ENCODE measurements at places on chromosomes 2 and 18.
A peak's percentile ranks its signal among the peaks of the same experiment; 100 is the strongest.

- no peak for DNase-seq
These were observed 203.3 kb upstream of the SMAD2 start for GRCh38 chr18:48133671-48134251.

DNA sequence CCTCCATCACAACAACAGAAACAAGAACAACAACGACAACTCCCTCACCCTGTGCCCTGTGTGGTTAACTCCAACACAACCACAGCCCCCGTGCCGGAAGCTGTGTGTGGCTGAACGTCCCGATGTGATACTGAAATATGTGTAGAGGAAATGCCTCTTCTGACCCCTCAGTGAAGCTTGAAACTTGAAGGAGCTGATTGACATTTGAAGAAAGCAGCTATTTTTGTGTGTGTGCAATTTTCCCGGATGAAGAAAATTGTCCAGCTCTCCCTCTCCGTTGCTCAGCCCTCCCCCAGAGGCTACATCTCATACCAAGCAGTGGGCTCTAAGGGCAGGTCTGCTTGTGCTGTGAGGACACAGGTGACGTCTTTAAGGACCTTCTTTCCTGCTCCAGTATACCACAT is 173.8 kb downstream of the ICOS start:
- no peak for DNase-seq

DNA sequence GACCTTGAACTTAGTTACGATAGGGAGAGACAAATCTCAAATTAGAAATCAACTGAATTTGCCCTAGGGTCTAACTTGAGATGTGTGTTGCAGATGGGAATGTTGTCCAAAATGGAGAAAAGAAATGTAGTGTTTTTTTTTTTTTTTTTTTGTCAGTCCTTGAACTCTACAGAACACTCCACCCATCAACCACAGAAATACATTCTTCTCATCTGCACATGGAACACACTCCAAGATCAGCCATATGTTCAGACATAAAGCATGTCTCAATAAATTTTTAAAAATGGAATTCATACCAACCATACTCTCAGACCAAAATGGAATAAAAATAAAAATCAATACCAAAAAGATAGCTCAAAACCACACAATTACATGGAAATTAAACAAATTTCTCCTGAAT is 526.5 kb downstream of the FBXO15 start:
- DNase-seq, result no peak

- DNase-seq, result no peak
These were observed 188.0 kb downstream of the CDH7 start for GRCh38 chr18:65938592-65939372.

DNA sequence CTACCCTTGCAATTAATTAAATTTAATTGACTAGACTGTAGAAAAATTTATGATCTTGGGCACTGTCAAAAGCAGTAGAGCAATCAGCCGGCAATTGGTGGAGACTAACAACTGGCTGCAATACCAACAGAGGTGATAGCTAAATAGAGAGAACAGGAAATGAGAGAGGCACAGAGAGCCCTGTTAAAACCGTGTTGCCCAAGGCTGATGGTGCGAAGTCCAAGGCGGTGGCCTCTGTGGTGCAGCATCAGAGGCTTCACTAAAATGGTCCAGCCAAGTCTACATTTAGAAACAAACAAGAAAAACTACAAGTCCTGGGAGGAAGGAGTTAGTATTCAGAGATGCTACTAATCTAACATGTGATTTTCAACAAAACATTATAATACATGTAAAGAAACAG is 115.6 kb downstream of the NETO1 start:
- DNase-seq, result no peak

DNA sequence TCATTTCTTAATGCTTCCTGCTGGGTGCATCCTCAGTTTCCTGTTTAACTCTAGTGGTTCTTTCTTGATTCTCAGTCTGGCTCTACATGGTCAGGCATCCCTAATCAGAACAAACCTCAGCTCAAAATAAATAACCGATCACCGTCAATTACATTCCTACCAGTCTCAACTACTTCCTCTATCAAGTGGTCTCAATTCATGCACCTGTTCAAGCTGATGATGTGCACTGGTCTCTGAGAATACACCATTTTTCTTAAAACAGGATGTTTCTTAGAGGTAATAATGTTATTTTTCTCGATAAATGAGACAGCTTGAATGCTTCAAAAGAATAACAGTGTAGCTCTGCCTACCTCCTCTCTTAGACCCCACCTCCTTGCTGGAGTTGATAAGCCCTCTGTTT is 420.9 kb downstream of the SOCS6 start:
- DNase-seq, result no peak

DNA sequence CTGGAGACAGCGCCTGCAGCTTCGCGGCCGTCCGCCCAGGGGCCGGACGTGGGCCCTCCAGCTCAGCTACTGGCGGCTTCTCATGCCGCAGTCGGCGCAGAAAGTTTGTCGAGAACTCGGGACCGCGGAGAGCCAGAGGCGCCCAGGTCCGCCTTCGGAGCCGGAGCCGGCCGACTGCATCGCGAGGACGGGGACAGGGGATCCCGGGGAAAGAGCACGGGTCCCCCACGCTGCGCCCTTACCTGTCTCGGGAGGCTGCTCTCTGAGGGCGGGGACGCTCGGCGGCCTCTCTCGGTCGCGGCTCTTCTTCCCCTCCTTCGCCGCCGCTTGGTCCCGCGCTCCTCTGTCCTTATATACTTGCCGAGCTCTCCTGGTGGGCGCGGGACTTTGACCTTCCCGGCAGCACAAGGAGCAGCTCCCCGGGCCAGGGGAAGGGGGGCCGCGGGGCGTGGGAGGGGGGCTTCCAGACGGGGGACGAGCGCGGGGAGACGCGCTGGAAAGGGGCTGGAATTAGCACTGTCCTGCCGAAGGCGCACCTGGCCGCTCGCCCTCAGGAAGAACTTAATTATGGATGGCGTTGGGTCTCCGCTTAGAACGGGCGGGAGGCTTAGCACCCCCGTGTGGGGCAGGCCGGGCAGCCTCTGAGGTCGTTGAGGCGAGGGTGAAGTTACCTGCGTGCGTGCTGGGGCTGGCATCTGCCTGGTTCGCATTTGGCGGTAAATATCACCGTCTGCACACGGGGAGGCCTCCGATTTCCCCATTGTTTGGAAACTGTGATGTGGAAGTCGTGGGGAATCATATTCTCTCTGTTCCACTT is at the start of gene POMC:
TSS of gene POMC (minus strand) at position 325 of the 817 bp plus-strand sequence. CDS start 3,808 bp downstream, outside the sequence.
- peak; percentile 17 for DNase-seq

GRCh38 chr2:227774011-227774624 is 28.4 kb downstream of the SCYGR8 start:
- no peak for DNase-seq

DNA sequence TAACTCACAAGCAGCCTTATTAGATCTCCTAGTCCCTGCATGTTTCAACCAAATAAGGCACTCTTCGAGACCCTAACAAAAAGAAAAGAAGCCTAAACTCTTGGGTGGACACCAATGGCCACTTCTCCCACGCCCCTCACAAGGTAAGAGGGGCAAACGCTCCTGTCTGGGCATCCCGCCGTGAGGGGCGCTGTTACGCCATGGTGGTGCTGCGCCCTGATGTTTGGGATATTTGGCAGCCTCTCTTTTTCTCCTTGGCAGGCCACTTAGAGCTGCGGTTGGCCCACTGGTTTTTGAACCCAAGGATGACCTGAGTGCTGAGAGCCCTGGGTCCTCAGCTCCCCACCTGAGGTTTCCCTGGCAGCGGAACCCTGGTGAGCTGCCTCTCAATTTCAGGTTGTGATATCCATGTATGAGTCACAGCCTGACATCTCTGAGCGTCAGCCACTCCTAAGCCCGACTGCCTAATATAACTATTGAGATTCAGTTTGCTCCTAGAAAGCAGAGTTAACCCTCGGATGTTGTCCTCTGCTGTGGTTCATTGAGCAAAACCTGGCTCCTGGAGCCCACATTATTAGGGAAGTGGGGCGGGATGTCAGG is 103.3 kb downstream of the COL6A3 start:
- no peak for DNase-seq

GRCh38 chr2:153828335-153828734 is 43.4 kb upstream of the GALNT13 start:
- DNase-seq, result no peak

- no peak for DNase-seq
These were observed 89.1 kb downstream of the CAMKMT start for GRCh38 chr2:44450806-44451205.

DNA sequence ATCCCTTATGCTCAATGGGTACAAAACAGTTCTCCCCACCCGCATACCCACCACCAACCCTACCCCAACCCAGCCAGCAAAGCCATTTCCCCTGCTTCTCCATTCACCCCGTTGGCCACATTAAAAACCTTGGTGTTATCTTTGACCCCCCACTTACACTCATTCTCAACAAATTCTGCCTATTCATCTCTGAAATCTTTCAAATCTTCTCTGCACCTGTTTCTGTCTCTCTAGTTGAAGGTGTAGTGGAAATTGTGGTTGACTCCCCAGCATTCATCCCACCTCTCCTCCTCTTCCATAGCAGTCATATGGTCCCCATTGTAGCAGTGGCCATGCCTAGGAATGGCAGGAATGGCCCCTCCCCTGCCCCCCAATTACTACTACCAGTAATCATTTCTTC is 20.5 kb upstream of the TET3 start:
- no peak for DNase-seq

GRCh38 chr18:76850112-76850511 is 27.8 kb downstream of the ZNF236 start:
- DNase-seq, result no peak

GRCh38 chr2:203804070-203804469 is 63.5 kb upstream of the CTLA4 start:
- DNase-seq, result peak; percentile 76

DNA sequence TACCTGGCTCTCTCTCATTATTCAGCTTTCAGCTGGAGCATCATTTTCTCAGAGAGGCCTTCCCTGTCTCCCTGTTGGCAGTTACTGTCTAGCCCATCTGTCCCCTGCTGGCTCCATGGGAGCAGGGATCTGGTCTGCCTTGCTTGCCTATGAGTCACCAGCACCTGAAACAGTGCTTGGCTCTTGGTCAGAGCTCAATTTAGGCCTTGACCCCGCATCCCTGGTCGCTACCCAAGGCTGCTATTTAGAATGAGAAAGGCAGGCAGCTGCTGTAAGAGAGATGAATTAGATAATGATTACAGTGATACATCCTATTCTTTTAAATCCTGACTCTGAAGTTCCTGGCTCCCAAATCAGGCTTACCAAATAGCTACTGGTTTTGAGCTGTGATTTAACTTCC is 32.9 kb downstream of the KCNE4 start:
- DNase-seq, result no peak

DNA sequence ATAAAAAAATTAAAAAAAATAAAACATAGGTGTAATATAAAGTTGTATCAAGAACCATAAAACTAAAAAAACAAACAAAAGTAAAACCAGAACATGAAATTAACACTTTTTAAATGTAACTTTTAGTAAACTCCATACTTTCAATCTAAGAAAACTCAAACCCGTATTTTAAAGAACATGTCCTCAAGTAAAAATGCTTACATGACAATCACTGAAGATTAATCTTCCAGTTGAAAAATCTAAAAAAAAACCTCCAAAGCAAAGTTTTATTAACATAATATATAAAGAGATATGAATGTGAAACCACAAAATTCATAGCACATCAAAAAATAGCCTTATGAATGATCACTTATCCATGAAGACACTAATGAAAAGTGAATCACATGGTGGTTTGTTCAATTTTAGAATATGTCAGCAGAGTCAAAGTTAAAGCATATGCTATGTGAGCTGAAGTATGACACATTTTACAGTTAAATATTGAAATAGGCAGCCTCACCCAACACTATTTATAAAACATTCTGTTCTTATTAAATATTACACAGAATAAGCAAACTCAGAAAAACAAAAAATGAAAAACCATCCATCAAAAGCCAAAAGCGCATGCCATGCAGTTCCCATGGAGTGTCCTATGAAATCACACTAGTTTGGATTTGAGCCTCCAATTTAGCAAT is 23.1 kb upstream of the CHAC2 start:
- no peak for DNase-seq

DNA sequence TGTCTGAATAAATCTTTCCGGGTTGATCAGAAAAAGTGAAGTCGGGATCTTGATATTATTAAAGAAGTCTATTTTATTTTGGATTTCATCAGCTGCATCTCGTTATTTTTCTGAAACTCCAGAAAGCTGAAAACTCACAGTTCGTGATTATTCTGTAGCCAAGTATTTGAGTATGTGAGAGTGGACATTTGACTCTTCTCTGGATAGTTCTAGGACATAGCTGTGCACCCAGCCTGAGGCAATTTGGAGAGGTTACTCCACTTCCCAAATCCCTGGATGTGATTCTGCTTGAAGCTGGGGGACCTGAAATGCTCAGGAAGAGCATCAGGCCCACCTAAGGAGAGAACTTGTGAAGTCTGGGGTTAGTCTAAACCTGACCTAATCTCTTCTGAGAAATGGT is 117.6 kb upstream of the PID1 start:
- no peak for DNase-seq

DNA sequence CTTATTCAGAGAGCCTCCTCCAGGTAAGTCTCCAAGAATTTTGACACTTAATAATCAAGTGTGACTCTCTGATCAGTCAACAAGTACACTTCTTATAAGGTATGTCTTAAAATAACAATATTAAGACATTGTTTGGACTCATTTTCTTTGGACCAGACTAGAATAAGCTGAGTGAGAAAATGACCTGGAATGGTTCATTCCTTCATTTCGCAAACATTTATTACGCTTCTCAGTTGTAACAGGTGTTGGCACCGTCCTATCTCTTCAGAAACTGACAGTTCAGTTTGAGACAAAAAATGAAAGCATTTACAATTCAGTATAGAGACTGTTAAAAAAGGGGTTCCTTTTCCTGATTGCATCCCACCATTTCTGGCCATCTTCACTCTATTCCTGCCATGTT is 46.6 kb downstream of the TSPYL6 start:
- DNase-seq, result no peak

DNA sequence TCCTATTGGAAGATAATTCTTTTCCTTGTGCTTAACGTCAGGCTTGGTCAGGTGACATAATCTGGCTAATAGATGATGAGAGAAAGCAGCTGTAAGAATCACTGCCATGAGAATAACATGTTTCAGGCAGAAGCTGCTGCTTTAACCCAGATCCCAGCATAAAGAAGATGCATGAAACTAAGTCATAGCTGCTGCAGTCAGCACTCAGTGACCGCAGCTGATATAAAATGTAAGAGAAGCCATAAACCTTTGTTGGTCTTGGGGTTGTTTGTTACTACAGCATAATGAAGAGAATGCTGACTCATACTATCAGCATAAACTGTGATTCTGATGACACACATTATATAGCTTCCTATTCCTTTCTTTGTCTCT is 274.3 kb upstream of the TRIB2 start:
- no peak for DNase-seq

GRCh38 chr2:40158781-40159180 is 293.1 kb downstream of the SLC8A1 start:
- no peak for DNase-seq

DNA sequence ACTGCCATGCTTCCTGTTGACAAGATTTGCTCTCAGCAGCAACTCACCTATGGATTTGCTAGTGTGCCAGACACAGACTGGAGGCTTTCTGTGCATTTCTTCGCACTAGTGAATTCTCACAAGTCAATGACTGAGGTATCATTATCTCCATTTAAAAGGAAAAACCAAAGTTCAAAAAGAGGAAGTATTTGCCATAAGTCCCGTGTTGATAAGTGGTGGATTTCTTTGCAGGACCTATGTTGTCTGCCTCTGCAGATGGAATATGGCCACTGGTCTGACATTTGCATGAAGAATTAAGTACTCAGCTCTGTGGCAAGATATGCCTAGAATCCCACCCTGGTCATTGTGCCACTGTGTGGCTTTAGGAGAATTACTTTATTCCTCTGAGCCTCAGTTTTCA is 299.6 kb downstream of the PAX3 start:
- no peak for DNase-seq

Data from hepatic stellate cell (primary cell).